ENCODE measurements at places on chromosomes 13 and 19.

DNA sequence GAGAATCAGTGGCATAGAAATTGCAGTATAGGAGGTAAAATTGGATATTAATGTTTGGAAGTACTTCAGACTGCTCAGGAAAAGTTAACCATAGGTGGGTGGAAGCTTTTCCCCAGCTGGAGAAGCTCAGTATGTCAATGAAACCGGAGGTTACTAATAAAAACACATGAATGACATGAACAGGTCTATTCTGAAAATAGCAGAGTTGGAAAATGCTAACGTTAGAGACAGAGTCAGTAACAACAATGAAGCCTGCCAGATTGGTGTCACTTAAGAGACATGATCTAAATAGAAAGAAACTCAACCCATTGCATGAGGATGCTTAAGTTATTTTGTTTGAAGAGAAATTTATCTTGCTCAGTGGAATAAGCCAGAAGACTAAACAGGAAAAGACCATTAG, 364.5 kb downstream of the DNAJC15 start:
- no peak for DNase-seq

GRCh38 chr13:112446867-112447266, 70.7 kb downstream of the SPACA7 start:
- no peak for DNase-seq

DNA sequence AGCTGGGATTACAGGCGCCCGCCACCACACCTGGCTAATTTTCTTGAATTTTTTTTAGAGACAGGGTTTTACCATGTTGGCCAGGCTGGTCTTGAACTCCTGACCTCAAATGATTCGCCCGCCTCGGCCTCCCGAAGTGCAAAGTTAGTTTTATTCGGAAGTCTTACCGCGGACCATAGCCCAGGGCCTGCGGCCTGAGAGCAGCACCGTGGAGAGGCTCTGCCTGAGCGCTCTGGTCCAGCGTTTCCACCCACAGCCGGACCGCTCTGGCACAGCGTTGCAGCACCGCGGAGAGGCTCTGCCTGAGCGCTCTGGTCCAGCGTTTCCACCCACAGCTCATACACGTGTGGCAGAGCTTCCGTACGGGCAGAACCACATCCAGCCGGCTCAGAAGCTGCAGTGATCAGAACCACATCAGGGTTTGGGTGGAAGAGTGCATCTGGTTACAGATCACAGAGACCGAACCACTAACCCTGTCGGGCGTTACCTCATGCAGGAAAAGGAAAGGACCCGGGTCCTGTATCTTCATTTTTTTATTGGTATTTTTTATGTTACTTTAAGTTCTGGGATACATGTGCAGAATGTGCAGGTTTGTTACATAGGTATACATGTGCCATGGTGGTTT, 102.4 kb upstream of the SOX1 start:
- DNase-seq = no peak

DNA sequence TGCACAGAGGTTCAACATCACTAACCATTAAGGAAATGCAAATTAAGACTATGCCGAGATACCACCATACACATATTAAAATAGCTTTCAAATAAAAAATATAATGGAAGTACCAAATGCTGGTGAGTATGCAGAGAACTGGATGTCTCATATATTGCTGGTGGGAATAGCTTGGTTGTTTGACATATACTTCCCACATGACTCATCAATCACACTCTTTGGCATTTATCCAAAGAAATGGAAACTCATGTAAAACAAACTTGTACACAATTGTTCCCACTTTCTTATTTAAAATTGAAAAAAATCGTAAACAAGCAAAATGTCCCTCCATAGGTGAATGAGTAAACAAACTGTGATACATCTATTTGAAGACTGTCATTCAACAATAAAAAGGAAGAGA, 982.6 kb upstream of the ATXN8OS start:
- DNase-seq = no peak

DNA sequence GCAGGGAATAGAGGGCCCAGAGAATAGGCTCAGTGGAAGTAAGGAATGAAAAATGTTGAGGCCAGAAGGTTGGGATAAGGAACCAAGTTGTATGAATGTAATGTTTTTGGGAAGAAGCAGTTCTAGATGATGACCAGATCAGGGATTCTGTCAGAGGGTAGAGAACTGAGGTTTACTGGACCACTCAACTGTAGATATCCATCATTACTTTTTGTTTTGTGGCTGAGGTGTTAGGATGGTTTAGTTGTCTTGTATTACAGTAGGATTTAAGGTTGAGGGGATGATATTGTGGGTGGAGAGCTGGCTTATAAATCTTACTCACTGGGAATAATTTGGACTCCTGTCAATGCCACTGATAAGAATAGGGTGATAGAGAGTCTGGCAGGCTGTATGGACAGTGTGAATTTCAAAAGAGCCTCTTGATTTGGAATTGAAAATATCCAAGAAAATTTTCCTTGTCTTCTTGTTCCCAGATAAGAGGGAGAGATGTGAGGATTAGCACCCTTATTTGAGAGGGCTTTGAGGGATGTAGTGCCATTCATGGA, 22.6 kb downstream of the NDFIP2 start:
- DNase-seq = no peak

GRCh38 chr13:112928020-112928971, 40.7 kb upstream of the MCF2L start:
- DNase-seq = no peak

DNA sequence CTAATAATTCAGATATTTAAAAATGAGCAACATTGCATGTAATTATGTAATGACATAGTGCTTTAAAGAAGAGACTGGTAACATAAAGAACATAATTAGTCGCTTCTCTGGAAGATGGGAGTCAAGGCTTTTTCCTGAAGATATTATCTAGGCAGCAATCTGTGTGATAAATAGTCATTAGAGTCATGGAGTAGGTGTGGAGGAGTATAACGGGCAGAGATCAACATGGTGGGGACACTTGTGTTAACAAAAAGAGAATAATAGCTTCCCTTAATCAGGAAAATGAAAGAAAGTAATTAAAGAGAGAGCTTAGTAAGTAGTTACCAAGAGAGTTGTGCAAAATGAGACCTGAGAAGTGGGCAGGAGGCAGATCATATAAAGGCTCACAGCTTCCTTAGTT, 1417.1 kb upstream of the ATXN8OS start:
- no peak for DNase-seq

DNA sequence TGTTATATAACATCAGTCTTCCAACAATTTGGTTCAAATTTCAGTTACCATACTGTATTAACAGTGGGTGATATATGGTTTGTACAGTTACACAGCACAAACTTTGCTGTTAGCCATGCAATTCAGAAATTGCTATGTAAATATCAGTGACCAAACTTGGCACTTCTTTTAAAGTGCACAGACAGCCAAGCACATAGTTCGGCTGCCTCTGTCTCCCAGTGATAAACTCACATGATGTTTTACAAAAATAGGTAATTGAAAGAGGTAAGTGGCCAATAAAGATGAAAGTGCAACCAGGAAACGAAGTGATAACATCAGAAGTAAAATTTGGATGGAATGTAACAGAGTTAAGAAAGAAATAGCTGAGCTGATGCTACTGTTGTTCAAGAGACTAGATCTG, 143.9 kb downstream of the PCDH9 start:
- no peak for DNase-seq

DNA sequence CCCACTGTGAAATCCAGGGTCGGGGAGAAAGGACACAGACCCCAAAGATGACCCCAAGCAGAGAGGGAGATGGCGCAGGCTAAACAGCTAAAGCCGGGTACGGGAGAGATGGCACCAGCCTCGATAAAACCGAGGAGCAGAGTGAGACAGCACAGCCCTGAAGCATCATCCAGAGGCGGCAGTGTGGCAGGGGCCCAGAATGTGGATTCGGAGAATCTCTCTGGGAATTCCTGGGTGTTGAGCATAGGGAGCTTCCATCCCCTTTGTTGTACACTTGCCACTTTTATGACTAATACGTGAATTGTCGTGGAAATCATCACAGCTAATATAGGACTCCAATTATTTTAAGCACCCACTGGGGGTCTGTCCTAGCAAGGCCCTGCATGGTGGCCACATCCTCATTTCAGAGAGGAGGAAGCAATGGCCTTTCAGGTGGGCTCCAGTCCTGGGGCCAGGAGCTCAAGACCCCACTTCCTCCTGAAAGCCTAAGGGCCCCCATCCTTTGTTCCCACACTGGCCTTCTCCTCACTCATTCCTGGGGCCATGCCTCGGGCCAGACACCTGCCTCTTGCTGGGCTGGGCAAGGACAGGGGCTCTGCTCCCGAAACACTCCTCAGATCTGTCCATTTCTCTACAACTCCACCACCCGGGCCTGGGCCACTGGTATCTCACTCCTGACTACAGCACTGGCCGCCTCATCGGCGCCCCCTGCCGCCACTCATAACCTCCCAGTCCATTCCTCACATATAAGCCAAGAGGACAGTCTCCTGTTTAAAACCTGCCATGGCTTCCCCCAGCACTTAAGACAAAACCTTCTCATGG, 29.3 kb upstream of the ATP1A3 start:
- no peak for DNase-seq

- no peak for DNase-seq
These were observed 799 bp downstream of the PVR start for GRCh38 chr19:44644402-44645016.

DNA sequence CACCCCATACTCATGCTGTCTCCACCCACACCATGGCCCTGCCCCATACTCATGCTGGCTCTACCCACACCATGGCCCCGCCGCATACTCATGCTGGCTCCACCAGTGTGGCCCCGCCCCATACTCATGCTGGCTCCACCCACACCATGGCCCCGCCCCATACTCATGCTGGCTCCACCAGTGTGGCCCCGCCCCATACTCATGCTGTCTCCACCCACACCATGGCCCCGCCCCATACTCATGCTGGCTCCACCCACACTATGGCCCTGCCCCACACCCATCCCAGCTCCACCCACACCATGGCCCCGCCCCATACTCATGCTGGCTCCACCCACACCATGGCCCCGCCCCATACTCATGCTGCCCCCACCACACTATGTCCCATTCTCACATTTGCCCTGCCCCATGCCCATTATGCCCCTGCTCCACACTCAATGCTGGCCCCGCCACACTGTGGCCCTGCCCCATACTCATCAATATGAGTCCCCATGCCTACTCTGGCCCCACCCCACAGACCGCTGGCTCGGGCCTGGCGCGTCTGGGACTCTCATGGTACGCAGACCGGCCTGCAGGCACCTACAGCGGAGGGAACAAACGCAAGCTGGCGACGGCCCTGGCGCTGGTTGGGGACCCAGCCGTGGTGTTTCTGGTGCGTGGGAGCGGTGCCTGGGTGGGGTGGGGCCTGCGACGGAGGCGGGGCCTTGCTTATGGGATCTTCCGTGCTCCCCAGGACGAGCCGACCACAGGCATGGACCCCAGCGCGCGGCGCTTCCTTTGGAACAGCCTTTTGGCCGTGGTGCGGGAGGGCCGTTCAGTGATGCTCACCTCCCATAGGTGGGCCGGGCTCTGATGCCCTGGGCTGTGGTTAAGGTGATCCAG, 3.7 kb upstream of the ARHGAP45 start:
- no peak for DNase-seq

- no peak for DNase-seq
These were observed 712 bp downstream of the BBC3 start for GRCh38 chr19:47230054-47230920.

- DNase-seq = no peak
These were observed 40.8 kb downstream of the SLC7A9 start for GRCh38 chr19:32828643-32829344.

- DNase-seq = no peak
These were observed 8.1 kb downstream of the BLOC1S3 start for GRCh38 chr19:45186509-45187334.

GRCh38 chr19:33463199-33463598, 58.4 kb downstream of the PEPD start:
- DNase-seq = no peak

- no peak for DNase-seq
These were observed 9.1 kb downstream of the FFAR2 start for GRCh38 chr19:35457173-35457572.

- peak; percentile 39 for DNase-seq
These were observed 125.5 kb upstream of the TRPC4 start for GRCh38 chr13:37995092-37995491.

- DNase-seq = peak; percentile 29
These were observed at the start of gene NALCN for GRCh38 chr13:101416181-101417042. TSS of gene NALCN (minus strand) at chr13:101416508. CDS start at chr13:101399126, 17,382 bp downstream.

DNA sequence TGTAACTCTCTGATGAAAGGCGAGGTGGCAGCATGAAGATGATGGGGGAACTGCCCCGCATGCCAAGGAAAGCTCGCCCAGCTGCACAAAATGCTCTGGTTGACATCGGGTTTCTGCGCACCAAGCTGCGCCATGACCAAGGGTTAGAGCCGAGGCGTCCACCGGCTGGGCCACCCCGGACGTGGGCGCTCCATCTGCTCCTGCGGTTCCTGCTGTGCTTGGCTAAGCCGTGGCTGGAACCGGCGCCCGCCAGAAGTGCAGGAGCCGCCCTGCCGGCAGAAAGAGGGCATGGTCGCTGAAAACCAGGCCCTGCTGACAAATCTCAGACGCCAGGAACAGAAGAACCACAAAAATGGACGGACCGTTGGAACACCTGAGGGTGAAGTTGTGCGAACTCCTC, 57.9 kb downstream of the ZNF100 start:
- no peak for DNase-seq

- DNase-seq = peak; percentile 10
These were observed 662.4 kb downstream of the TBC1D4 start for GRCh38 chr13:74819549-74819948.

DNA sequence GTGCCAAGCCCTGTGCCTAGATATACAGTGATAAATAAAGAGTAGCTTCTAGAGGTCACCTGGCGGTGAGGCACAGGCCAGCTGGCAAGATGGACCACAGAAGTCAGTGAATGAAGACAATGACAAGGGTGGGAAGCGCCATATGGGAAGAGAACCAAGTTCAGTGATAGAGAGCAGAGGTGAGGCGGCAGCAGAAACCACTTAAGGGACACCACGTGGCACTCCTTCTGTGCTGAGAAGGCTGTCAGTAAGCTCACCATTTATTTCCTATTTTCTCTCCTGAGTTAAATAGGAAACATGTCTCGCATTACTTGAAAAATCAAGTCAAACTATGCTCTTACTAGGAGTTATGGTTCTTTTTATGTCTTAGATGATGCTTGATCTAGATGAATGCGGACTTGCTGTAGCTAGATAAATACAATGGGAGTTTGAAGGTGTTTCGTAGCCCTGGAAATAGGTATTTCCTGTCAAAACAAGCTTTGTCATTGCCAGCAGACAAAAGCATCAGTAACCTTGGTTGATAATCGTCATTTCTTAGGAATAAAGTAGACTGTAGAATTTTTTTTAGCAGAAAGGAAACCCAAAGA, 17.8 kb downstream of the ALOX5AP start:
- no peak for DNase-seq

- DNase-seq = no peak
These were observed 11.8 kb downstream of the TGFB1 start for GRCh38 chr19:41341669-41342490.

DNA sequence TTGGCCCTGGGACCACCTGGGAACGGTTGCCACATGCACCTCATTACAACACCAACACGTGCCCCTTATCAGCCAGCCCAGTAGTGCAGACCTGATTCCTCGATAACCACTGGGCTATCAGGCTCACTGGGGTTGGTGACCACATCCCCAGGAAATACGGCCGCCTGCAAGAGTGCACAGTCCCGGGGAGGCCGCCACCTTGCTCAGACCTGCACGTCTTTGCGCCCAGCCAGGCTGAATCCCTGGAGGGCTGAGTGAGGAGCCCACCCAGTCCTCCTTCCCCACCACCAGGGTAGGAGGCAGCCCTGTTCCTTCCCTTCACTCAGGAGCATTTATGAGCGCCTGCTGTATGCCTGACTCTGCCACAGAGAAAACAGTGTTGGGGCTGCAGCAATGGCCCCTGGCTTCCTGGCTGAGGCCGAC, 67.8 kb downstream of the CEBPG start:
- DNase-seq = no peak
